ENCODE measurements at places on chromosomes 6 and 20.
A peak's percentile ranks its signal among the peaks of the same experiment; 100 is the strongest.

DNA sequence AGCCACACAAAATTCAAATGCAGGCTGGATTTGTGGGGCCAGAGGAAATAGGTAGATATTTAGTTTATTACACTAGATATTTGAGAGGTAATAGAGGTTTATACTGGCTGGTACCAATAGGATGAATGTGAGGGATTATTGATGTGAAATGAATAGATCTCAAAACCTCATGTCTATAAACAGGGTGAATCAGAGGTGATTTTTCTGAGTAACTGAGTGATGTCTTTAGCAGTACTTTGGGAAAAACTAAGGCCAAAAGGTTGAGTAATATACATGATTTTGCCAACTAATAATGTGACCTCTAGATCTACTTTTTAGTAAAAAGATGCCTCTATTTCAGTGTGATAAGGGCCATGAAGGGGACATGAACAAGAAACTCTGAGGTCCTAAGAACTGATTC is 86.8 kb downstream of the HAO1 start:
- DNase-seq: no peak

DNA sequence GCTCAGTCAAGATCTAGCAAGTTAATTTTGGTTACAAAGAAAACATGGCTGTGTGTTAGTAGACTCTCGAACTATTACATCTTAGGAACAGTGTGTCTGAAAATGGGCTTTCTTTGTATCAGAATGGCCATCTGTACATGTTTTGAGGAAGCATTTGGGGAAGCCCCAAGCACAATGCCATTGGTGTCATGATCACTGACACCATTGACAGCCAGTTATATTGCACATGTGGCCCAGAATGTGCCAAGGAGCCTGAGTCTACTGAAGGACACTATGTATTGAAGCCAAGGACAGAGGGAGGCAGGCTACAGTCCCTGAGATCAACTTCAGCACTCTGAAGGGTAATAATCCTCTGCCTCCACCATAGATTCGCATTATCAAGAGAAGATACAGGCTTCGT is 12.6 kb upstream of the FAM50B start:
- DNase-seq: no peak

- DNase-seq: no peak
Measured at GRCh38 chr6:132760256-132760655, 2.6 kb upstream of the VNN2 start.

GRCh38 chr6:166935353-166935752 is 21.0 kb downstream of the RNASET2 start:
- DNase-seq: no peak

DNA sequence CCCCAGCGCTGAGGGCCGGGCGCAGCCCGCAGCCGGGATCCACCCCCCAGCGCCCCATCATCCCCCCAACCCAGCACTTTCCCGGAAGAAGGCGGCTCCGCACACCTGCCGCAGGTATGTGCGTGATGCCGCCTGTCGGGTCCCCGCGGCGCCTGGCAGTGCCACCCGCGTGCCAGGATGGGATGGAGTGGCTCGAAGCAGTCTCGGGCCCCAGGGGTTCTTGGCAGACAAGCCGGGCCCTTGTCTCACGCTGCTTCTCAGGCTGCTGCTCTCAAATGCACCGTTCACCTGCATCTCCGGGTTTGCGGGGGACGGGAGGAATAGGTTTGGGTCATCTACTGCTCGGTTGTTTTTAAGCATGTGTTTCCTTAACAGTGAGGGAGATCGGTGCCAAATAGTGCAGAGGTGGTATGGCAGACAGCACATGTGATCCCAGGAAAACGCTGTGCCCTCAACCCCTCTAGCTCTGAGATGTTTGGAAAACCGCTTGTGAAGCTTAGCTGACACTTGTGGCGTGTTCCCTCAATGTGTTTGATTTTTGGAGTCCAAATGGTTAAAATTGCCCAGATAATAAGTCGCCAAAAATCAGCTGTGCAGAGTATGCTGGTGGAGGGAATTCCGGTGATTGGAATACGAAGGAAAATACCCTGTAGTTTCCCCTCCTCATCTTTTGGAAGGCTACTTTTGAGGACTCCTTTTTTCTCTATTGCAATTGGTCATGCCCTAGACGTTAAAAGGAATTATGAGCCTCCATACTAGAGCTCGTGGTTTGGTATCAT is 926 bp downstream of the MYLIP start:
- DNase-seq: peak; percentile 32

All from nucleus accumbens (tissue), 56 donors.